ENCODE measurements at places on chromosomes 12 and 14.
A peak's percentile ranks its signal among the peaks of the same experiment; 100 is the strongest.

DNA sequence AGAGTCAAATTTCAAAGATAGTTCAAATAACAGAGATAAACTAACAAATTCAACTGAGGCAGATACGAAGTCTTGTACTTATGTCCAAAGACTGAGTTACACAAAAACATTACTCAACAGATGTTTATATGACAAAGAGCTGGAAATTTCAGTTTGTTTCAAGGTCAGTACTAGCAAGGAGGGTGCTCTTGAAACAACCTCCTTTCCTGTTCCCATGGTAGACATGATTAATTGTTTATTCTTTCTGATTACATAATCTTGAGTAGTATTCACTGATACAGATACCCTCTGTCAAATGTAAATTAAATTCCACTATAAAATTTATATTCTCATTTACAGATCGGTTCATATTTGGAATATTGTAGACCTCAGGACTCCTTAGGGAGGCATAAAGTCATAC is 23.4 kb downstream of the TSPAN8 start:
- no peak for DNase-seq

- no peak for DNase-seq
Measured at GRCh38 chr12:105637470-105637869, 307.0 kb downstream of the C12orf75 start.

DNA sequence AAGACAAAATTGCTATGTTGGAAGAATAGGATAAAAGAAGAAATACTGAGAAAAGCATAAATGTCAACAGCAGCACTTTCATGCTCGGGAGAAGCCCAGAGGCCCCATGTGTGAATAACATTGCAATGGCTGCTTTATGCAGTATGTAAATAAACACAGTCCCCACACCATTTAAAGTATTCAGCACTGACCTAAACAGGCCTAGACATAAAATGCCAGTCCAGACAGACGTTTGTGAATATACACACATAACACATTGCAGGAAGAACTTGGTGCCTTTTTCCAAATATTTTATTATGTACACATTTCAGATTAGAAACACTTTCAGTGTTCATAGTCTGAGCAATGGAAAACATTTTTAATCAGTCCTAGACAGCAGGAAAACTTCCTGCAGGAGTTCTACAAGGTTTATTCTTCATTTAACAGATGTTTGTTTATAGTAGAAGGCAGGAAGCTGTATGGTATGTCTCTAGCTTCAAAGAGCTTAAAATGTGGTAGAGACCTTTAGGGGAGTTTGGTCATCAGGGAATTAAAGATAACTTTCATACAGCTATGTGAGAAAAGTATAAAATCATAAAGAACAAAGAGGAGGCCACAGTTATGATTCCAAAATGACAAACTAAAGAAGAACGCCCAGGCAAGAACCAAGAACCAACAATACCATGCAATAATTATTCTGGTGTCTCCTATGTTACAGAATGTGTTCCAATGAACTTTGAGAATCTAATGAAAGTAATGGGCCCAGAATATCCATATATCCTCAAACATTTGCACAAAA is 30.6 kb upstream of the SLC38A2 start:
- DNase-seq, result no peak

DNA sequence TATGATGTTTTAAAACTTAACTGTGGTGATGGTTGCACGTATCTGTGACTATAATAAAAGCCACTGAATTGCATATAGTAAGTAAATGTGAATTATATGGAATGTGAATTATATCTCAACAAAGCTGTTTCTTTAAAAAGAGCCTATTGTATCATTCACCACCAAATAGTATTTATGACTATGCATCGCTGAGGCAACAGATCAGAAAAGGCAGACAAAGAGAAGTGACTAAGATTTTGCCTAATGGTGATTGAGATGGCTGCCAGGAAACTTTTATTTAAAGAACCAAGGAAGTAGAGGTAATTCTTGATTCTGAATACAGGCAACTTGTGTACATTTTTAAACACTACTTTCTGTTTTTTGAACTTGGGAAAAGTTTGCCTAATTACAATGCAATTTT is 31.7 kb downstream of the DHRS7 start:
- no peak for DNase-seq

GRCh38 chr12:41466802-41467201 is 278.7 kb downstream of the PDZRN4 start:
- no peak for DNase-seq

DNA sequence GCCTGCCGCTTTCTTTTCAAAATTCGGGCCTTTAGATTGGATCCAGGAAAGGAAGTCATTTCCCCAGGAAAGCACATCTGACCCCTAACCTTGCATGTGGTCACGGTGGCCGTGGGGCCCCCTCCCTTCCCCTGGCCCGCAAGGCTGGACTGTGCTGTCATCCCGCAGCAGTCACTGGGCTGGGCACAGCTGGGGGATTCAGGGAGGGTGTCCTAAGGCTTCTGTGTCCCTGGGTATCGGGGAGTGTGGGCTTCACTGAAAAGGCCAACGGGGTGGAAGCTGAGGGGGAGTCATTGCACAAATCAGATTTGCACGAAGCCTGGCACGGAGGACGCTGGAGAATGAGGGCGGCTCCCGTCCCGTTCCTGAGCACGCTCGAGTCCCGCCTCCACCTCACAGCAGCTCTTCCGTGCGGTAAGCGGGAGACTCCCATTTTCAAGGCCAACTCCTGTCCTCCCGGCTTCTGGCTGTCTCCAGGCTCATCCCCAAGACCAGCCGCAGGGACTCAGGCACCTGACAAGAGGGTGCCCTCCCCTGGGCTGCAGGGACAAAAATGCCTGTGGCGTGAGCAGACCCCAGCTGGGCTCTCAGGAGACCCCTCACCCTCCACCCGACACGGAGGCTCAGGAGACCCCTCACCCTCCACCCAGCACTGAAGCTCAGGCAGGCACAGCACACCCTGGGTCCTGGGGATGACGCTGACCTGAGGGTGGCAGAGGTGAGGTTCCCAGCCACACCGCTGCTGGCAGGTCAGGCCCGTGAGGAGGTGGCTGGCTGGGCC is 9.6 kb downstream of the XRCC3 start:
- no peak for DNase-seq

GRCh38 chr12:23948291-23948690 is 1.2 kb downstream of the SOX5 start:
- no peak for DNase-seq

- DNase-seq, result no peak
Measured at GRCh38 chr12:99521664-99522063, 125.9 kb upstream of the GARIN6 start.

- DNase-seq, result no peak
Measured at GRCh38 chr12:62328296-62328921, 68.2 kb downstream of the USP15 start.

DNA sequence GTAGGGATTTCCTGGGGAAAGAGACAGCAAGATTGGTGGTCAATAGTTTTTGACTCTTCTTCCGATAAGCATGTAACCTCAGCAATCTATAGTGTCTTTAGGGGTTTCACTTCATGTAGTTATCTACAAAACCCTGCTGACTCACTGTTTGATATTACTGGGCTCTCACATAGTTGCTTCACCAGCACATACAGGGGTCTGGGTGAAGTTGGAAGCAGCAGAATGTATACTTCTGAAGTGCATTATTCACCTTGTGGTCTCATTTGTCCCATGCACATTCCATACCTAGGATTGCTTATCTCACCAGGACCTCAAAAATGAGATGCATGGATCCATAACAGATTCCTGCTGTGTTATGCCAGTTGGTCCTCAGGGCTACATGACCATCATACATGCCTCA is 280.0 kb downstream of the LRIG3 start:
- DNase-seq, result no peak

DNA sequence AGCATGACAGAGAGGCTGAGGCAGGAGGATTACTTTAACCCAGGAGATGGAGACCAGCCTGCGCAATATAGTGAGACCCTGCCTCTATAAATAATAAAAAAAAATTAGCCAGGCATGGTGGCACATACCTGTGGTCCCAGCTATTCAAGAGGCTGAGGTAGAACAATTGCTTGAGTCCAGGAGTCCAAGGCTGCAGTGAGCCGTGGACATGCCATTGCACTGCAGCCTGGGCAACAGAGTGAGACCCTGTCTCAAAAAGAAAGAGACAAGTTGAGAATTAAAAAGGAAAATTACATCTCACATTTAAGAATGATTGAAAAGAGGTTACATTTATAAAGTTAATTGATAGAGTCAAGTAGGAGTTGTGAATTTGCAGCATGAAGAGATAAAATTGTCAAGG is 91.4 kb upstream of the TMPO start:
- DNase-seq, result no peak

- DNase-seq, result no peak
Measured at GRCh38 chr12:94621662-94622359, 28.5 kb downstream of the TMCC3 start.

GRCh38 chr14:32683679-32684078 is 255.0 kb upstream of the NPAS3 start:
- DNase-seq, result no peak

DNA sequence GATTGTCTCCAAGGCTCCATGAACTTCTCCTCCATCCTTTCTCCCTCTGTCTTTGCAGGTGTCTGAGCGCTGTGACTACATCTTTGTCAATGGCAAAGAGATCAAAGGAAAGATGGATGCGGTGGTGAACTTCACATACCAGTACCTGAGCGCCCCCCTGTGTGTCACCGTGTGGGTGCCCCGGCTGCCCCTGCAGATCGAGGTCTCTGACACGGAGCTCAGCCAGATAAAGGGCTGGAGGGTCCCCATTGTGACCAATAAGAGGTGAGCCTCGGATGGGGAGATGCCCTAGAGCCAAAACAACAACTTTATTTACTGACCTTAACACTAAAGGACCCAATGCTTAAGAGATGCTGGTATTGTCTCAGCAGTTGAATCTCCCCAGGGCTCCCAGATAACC is 130.0 kb downstream of the SLC15A4 start:
- DNase-seq, result peak; percentile 72

DNA sequence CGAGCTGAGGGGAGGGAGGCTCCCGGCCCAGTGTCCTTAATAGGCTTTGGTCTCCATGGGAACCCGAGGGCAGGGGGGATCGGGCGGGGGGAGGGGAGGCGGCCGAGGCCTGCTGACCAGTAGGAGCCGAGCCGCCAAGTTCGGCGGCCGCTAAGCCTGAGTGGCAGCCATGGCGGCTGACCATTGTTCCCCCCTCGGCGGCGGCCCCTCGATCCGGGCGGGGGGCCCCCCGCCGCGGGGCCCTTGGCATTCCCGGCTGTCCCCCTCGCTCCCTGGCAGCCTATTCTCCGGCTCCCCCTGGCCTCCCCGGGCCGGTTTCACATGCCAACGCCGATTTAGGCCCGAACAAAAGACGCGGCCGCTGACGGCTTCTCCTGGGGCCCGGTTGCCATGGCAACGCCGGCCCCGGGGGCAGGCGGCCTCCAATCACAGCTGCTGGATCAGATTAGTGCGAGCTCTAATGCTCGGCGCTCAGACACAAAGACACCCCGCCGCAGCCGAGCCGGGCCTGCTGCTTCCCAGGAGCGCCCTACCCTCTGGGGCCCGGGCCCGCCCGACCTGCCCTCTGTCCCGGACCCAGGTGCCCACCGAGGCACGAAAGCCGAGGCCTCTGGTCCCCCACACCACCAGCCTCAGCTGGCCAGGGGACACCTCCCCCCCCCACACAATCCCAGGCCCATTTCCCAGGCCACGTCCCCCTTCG is 7.3 kb downstream of the MSI1 start:
- DNase-seq, result peak; percentile 95

DNA sequence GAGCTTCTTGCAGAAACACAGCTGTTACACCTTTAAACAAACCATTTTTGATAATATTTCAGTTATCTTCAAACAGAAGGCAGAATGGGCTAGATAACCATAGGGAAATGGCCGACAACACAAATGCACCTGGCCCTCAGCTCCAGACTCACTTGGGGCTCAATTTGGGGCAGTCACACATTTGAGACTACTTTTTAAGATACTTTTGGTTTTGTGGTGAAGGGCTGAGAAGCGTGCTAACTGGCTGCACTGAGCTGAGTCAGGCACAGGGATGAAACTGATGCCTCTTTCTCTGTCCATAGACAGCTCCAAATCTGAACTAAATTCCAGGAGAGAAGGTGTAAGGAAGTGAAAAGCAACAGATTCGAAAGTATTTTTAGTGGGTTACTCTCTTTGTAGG is 18.5 kb upstream of the GRIP1 start:
- no peak for DNase-seq

DNA sequence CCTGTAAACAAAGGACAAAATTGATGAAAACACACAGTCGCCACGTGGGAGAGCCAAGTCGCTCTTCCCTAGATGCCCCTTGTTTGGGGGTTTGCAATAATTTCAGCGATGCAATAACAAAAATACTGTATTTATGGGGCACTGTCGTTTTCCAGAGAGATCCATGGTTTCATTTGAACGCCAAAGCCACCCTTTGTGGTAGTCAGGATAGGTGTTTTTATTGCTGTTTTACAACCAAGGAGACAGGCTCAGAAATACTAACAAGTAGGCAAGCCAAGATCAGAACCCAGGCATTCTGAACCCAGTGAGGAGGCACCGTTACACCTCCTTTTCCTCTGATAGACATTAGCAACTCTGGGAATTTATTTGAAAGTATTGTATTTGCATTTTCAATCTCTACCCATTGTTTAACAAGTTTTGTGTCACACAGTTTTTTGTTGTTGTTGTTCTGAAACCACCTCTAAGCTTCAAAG is 831 bp upstream of the BTBD7 start:
- no peak for DNase-seq

DNA sequence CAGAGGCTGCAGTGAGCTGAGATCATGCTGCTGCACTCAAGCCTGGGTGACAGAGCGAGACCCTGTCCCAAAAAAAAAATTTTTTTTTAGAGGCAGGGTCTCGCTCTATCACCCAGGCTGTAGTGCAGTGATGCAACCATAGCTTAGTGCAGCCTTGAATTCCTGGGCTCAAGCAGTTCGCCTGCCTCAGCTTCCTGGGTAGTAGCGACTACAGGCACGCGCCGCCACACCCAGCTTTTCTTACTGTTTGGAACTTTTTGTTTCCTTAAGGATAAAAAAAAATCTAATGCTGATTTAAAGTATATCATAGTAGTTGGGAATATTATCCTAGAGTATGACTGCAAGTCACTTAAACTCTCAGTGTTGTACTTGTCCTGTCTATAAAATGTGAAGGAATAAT is 7.2 kb downstream of the TMEM19 start:
- DNase-seq, result no peak

DNA sequence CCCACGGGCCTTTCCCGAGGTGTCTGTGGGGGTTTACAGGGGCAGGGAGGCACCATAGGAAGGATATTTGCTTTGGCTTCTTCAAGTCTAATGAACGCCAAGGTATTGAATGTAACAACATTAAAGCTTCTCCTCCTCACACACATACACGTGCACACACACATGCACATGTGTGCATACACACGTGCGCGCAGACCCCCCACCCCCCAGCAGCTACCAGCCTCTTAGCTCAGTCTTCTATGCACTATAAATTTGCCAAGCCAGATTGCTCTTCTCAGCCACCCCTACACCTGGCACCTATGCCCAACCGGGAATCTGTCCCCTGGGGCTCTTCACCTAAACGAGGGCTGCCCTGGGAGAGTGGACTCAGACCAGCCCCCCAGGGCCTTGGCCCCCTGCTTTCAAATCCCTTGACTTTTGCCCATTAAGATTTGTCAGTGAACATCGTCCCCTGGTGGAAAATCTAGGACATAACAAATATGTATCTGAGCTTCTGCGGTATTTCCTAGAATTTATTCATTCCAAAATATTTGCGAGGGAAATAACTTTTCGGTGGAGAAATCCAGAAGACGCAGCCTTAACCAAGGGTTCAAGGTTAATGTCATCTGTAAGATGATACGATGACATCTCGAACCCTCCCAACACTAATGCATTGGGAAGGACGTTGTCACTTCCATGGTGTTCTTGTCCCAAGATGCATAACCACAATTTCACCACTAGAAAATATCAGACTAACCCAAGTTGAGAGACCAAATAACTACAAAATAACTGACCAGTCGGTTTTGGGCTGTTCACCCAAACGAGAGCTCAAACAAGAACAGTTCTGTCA is 330.4 kb downstream of the MED13L start:
- DNase-seq, result no peak

- no peak for DNase-seq
Measured at GRCh38 chr14:90757452-90757851, 58.8 kb downstream of the TTC7B start.

Measured in WERI-Rb-1 (cell line).